ENCODE measurements at places on chromosomes 7 and 10.

GRCh38 chr7:29370531-29371314 lies 176.1 kb downstream of the CHN2 start:
- DNase-seq = peak; percentile 73

DNA sequence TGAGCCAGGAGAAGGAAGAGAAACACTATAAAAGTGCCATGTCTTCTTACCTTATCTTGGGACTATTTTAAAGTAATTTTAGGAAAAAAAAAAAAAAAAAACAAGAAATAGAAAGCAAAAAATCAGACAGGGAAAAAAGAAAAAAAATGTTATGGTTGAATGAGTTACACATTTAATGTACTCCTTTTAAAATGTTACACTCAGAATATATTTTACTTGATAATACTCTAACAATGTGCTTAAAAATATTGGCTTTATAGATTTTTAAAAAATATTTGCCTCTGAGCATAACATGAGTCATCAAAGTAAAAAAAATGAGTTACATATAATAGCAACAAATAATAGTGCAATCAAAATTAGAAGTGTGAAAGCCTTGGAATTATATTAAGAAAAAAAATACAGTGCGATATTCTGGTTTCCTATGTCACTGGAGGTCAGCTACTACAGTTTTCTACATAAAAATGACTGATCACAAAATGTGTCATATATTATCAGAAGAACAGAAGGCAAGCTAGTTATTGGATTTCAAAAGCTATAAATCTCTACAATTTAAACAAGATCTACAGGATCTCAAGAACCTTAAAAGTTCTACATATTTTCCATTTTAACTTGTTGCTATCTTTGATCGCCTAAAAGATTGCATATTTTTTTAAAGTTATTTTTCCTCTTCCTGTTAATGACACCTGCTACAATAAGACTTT lies 231.1 kb upstream of the CCDC6 start:
- DNase-seq = no peak

DNA sequence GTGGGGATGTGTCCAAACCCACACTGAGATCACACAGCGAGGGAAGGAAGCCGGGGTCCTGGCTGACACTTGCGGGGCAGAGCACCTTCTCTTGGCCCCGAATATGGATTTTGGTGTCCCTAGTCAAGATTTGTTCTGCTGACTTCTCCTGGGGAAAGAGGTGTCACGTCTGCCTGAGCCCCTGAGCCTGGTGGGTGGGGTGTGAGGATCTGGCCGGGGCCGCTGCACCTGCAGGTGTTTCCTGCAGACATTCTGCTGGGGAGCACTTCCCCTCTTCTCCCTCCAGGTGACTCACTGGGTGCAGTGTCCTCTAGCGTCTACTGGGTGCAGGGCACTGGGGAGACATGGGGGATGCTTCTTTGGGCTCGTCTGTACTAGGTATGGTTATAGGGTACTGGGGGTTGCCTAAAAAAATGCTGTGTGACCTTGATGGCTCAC lies 99.2 kb downstream of the GRK5 start:
- DNase-seq = peak; percentile 28

- no peak for DNase-seq
Observed at GRCh38 chr10:29346296-29347001, 57.6 kb downstream of the LYZL1 start.

DNA sequence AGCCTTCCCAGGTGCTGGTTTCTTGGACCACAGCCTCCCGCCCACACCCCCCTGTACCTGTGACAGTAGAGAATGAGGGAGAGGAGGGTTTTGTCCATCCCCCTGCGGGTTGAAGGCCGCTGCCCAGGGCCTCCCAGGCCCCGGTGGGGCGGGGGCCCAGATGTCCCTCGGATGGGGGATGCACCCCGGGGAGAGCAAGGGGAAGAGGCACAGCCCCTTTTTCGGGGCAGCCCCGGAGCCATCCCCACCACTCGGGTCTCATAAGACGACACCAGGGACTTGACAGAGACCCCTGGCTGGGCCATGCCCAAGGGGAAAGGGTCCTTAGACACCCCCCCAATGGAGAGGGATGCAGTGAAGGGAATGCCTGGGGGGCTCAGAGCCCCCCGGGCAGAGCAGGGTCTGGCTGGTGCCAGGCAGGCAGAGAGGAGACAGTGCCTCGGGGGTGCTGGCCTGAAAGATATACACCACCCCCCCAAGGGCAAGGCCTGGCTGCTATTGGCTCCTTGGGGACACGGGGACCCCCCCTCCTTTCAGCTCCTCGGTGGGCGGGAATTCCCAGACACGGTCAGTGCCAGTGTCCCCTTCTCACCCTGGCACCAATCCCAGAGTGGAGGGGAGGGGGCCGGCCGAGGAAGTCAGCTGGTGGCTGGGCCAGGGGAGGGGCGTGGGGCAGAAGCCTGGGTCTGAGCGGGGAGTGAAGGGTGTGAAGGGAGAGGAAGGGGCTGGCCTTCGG lies 3.7 kb upstream of the SPACDR start:
- DNase-seq = no peak

DNA sequence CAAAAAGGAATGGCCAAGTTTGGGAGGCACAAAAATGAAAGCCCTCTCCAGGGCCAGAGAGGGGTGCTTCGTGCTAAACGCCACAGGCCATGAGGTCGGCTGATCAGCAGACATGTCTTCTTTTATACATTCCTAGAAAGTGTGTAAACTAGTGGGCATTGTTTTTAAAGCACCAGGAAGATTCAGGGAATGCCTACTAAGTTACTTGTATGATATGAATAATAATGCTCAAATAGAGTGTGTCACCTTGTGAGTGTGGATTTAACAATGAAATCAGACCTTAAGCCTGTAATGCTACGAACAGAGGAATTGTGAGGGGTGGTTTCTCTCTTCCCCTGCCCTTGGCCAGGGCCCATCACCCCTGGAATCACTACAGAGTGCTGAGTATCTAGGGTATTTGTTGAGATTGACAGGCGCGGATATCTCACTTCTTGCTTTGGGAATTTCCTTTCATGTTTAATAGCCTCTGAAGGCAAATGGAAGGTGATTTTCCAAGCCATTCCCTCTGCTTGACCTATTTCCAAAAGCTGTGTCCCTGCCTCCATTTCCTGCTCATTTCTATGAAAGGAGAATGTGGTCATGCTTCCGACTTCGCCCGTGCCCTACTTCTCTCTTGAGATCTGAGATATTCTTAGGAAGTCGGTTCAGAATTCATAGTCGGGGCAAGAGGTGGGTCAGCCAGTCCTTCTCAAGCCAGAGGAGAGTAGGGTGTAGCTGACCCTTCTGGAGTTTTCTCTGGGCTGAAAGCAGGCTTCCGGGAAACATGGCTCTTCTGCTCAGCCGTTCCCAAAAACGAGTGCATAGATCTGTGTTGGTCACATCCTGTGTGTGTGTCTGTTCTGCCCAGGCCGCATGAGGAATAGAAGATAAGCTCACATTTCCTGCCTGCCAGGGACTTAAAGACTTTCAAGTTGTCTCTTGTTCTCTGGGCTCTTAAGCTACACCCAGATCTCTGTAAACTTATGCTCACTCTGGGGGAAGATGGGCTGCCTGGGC lies 167.8 kb upstream of the ITGB1 start:
- peak; percentile 22 for DNase-seq

DNA sequence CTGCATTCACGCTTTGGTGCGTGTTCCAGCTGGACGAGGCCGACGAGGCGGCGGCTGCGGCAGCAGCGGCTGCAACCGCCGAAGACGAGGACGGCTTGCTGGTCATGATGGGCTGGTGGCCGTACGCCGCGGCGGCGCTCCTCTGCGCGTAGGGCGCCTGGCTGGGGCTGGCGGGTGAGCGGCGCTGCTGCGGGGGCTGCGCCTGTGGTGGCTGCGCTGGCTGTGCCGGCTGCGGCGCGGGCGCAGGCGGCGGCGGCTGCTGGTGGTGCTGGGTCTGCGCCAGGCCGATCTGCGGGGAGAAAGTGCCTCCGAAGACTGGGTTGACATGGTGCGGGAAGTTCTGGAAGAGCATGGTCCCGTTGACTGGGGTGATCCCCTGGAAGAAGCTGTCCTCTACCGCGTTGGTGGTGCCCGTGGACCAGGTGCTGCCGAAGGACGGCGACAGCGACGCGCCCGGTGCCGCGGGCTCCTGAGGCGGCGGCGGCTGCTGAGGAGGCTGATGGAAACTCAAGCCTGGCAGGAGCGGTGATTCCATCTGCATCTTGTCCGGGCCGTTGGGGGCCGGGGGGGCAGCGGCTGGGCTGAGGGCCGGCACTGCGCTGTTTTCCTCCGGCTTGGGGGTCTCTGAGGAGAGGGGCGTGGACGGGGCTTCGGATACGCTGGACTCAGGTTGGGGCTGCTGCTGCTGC lies 51.1 kb downstream of the CPEB3 start:
- DNase-seq = peak; percentile 43

DNA sequence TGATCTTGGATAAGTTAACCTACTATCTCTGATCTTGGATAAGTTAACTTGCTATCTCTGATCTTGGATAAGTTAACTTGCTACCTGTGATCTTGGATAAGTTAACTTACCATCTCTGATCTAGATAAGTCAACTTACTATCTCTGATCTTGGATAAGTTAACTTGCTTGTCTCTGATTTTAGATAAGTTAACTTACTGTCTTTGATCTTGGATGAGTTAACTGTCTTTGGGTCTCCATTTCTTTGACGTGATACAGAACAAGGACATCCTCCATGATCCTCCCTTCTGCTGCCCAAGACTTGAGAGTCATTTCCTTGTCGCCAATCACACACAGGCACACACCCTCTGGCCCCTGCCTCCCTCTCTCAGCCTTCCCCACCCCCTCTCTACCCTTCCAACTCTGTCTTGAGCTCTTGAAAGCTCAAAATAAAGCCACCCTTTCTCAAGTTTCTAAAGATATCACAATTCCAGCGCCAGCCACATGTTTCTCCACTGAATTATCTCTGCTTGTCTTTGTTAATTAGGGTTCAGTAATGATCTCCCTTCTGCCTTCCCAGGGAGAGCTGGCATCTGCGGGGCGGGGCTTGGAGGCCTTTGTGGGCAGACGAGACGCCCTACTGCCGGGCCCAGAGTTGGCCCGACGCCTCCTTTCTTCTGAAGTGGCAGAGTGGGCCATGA lies 85.1 kb upstream of the GTF2I start:
- no peak for DNase-seq

DNA sequence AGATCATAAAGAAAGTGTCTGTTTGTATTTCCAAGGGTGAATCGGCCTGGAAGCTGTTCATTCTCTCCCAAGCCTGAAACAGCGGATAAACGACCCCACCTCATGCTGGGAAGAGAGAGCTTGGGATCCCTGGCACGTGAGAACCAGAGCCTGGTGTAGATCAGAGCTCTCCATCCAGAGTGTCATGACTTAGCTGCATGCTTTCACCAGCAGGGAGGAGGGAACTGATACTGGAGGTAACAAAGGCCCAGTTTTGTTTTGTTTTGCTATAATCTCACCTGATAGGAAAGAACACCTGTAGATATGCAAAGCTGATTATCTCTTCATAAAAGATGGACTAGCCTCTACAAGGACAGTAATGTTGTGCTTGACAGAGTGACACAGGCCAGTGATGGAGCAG lies 236.6 kb downstream of the POM121L12 start:
- DNase-seq = no peak

DNA sequence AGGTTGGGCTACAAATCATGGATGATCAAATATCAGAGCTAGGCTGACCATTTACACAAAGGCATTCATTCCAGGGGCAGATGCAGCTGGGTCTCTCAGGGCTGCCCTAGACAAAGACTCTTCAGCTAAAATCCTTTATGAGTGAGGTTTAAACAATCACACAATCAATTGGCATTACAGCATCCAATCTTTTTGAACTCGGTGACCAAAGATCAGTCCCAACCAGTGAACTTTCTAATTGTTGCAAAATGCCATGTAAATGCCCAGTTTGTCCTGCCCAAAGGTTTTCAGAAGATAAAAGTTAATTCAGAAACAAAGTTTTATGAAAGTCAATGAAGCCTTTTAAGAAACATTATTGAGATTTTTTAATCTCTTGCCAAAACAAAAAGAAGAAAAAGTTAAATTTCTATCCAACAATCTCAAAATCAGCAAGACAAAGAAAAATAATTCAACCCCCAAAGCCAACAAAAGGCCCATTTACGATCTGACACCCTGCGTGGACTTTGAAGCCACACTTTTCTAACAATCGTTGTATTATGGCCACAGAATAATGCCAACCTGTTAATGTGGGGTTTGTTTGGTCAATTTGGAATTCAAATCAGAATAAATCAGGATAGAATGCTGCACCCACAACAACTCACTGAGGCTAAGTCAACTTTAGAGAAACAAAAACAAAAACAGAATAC lies 40.9 kb downstream of the GPR37 start:
- DNase-seq = no peak

DNA sequence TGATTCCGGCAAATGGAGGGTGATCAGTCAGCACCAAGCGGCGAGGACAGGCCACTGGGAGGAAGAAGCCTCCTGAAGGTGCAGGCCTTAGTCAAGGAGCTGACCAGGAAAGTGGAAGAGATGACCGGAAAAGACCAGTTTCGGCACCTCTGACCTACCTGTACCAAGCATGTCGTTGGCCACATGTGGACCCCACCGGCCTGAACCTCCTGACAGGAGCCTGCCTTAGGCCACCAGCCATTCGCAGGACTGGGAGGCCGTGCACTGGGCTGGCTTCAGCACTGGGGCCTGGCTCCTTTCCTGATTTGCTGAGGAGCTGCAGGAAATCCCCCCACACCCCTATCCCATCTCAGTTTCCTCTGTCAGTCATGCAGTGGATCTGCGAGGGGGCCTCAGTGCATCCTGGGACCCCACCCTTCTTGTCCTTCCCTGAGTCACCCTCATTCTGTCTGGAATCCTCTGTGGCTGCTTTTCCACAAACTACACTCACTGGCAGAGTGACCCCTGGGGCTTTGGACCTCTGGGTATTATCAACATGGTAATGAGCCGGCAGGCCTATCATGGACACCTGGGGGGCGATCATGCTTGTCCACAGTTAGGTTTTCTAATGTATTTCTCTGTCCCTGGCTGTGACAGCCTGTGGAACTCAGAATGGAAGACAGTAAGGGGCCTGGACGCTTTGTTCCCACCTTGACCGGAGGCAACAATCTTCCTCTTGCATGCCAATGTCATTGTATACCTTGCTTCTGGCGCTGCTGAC lies 33.0 kb downstream of the RAMP3 start:
- no peak for DNase-seq

DNA sequence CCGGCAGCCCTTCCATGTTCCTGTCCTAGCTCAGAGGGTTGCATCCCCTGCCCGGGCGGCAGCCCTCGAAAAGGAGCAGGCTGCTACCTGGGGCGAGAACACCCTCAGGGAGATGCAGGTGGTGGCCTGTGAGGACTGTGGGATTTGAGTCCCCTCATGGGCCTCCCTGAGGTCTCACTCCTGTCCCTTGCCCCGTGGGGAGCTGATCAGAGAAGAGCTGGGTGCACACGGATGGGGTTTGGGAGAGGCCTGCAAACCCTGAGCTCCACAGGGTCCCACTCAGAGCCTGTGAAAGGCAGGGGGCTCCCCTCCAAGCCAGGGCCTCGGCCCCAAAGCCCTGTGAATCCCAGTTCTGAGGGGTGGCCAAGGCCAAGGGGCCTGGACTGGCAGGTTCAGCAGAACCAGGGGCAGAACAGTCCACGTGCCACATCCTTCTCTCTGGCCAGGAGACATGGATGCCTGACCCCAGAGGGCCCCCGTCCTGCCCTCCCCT lies 424 bp upstream of the CYP2W1 start:
- DNase-seq = no peak
